Glomerular endothelial cell (primary cell): ENCODE measurements at places on chromosomes 1 and 21. TPM values are rescaled to one million over a fixed set of nuclear protein-coding genes. Genes with fewer than 3 reads are reported as not detected.

The GREM2 gene
- not detected in 2 replicates for total RNA-seq

The CLDN14 gene
- total RNA-seq, result 6.1 and 7.9 TPM in 2 replicates

The TFF2 gene
- not detected in 2 replicates for total RNA-seq

The PCP4 gene
- not detected in 2 replicates for total RNA-seq

The DISC1 gene
- 22.1 and 36.7 TPM in 2 replicates for total RNA-seq

The SHE gene
- total RNA-seq, result 47.3 and 52.3 TPM in 2 replicates

The OR2T29 gene
- not detected in 2 replicates for total RNA-seq

The TGFB2 gene
- total RNA-seq, result 16.9 and 48.7 TPM in 2 replicates

The MIXL1 gene
- 0.10 and 1.6 TPM in 2 replicates for total RNA-seq

The ANXA9 gene
- total RNA-seq, result 0.19 TPM in 1 of 2 replicates, not detected in the other

The KRTAP19-4 gene
- not detected in 2 replicates for total RNA-seq
